ENCODE measurements at places on chromosomes 13 and 19.
A peak's percentile ranks its signal among the peaks of the same experiment; 100 is the strongest.

DNA sequence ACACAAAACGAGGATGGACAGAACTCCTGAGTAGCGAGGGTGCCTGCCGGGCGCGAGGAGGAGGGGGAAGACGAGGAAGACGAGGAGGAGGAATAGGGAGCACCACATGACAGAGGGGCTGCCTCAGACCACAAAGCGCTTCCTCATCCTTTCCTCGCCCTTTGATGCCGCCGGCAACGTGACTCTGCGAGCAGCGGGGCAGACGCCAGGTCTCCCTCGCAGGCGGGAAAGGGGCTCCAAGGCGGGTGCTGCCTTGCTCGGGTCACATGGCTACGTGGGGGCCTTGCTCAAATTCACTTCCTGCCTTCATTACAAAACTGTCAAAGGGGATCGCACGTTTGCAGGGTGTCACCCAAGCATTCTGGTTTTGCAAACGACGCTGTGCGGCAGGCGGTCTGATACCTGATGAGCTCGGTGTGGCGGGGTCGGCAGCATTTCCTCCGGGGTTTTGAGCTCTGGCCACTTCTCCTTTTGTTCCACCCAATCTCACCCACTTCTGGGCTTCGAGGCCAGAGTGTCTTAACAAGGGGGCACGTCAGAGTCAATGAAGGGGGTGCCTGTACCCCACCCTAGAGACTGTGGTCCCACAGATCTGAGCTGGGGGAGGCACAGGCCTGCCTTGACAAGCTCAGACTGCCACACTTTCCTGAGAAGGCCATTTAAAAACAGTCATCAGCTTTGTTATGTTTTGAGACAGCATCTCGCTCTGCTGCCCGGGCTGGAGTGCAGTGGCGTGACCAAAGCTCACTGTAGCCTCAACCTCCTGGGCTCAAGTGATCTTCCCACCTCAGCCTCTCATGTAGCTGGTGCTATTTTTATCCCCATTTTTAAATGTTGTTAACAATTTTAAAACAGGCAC, 14.9 kb downstream of the MAP2K2 start:
- peak; percentile 50 for DNase-seq

GRCh38 chr19:11375143-11375948, 880 bp downstream of the SWSAP1 start:
- DNase-seq = peak; percentile 70

DNA sequence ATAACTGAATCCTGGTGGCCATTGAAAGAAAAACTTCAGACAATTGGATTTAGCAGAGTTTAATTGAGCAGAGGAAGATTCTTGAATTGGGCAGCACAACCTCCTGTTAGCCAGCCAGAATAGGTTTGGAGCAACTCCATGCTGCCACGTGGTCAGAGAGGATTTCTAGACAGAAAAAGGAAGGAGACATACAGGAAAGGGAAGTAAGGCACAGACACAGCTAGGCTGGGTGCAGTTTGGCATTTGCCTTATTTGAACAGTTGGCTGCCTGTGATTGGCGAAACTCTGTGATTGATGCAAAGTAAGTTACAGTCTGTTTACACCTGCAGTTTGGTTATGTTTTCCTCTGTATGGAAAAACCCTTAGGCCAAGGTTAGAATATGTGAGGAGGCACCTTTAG, 85.8 kb upstream of the SPATA13 start:
- DNase-seq = no peak

GRCh38 chr19:55688422-55689218, 13.6 kb downstream of the EPN1 start:
- DNase-seq = no peak

DNA sequence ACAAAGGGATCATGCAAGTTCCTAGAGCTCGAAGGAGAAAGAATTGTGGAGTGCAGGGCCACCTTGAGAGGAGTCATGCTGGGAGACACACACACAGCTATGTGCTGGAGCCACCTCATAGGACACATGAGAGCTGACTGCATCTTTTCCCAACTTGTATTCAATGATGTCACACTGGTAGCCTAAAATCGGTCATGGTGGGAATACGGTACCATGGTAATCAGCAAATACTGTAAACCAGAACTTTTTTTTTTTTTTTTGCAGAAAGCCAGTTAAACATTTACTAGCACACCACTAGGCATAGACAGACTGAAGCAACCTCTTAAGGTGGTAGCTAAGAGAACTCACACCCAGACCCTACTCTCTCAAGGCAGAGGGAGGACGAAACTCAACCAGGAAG, 47.0 kb upstream of the INTS6 start:
- no peak for DNase-seq

- peak; percentile 64 for DNase-seq
Observed at GRCh38 chr19:54266133-54266532, 9.1 kb upstream of the LILRB5 start.

- no peak for DNase-seq
Observed at GRCh38 chr19:4399812-4400134, 574 bp downstream of the SH3GL1 start.

GRCh38 chr19:40599902-40600569, 1.1 kb upstream of the LTBP4 start:
- DNase-seq = no peak

DNA sequence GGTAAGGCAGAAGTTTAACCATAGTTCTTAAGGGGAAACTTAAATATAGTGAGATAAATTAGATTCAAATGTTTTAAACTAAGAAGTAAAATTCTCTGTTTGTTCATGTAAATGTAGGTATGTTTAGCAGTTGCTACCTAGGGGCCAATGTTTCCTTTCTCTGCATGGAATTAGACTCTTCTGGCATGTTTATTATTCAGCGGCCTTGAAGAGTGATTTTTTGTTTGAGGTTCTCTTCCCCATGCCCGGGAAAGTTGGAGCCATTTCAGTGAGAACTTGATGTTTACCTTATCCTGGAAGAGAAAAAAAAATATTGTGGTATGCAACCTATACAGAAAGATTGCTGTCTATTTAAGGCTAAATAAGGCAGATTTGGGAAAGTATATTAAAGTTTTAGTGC, 492.9 kb downstream of the KLF5 start:
- no peak for DNase-seq
